ENCODE measurements at places on chromosomes 12 and 14.

DNA sequence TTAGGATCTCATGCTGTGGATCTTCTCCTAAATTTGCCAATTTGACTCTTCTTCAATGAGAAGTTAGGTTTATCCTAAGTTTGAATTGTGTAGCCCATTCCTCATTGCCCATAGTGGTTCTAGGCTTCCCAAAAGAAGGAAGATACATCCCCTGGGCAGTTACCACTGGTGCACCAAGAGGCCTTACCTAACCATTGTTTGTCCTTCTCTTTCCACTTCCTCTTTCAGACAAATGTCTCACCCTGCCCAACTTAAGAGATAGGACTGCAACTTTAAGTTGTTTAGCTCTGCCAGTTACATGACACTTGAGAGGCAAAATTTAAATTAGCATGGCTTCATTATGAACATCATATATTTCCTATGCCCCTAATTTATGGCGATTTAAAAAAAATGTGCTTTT lies 9.4 kb upstream of the KCNH3 start:
- H3K4me1 ChIP-seq, result no peaks in the 10 kb centered on the region
- H3K27ac ChIP-seq, result no peak overlapping the region
- H3K36me3 ChIP-seq, result peaks cover 20% of the 10 kb centered on the region
- H3K27me3 ChIP-seq, result peaks cover 1% of the 10 kb centered on the region

DNA sequence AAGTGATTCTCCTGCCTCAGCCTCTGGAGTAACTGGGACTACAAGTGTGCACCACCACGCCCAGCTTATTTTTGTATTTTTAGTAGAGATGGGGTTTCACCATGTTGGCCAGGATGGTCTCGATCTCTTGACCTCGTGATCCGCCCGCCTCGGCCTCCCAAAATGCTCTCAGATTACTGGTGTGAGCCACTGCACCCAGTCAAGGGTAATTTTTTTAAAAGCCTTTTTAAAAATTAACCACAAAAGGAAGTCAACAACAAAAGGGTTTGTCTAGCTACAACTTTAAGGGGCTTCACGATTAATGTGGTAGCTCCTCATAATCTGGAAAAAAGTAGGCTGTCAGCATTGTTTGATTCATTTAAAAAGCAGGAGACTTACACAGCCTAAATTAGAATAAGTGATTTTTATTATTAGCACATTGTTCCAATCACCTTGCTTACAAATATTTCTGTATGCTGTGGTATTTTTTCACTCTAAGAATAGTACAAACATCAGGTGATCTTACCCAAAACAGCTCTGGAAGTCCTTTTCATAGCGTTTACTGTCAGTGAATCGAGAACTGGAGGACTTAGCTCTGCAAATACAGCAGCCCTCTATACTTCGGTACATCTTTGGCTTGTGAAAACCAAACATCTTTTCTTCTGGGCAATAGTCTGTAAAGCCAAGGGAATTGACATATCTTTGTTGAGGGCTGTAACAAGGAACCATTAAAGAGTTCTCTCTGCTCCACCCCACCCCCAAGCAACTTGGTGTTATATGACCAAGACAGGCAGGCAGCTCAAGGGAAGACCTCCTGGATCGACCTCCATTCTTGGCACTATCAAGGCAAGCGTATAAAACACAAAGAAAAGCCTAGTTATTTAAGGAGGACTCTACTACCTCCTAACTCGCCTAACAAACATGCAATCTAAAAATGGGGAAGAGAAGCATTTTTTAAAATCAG lies 28.1 kb downstream of the SINHCAF start:
- H3K4me3 ChIP-seq, result no peak overlapping the region
- peaks cover 26% of the 10 kb centered on the region for H3K4me1 ChIP-seq
- H3K27ac ChIP-seq, result peak overlapping the region; percentile 73
- no peak for DNase-seq

- H3K27ac ChIP-seq, result no peak overlapping the region
- H3K4me3 ChIP-seq, result peak overlapping the region; percentile 80
- H3K27me3 ChIP-seq, result peaks cover 1% of the 10 kb centered on the region
- H3K4me1 ChIP-seq, result peaks cover 1% of the 10 kb centered on the region
- no peaks in the 10 kb centered on the region for H3K36me3 ChIP-seq
Measured at GRCh38 chr12:34218193-34219045, 196.1 kb downstream of the ALG10 start.

DNA sequence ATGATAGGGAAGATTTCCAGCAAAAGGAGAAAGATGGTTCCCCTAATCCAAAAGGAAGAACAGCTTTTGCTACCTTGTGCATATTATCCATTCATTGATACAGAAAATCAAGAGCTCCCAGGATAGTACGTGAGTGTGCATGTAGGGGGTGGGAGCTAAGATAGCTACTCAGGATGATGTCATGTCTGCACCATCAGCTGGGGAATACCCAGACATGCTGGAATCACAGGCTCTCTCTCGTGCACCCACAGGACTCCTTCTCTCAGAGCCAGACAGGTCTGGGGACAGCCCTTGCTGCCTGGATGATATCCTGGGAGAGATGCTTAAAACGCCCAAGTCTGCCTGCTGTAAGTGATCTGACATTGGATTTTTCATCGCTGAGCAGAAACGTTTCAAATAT lies 38.9 kb downstream of the FOXN3 start:
- DNase-seq, result no peak
- H3K4me1 ChIP-seq, result peaks cover 14% of the 10 kb centered on the region

DNA sequence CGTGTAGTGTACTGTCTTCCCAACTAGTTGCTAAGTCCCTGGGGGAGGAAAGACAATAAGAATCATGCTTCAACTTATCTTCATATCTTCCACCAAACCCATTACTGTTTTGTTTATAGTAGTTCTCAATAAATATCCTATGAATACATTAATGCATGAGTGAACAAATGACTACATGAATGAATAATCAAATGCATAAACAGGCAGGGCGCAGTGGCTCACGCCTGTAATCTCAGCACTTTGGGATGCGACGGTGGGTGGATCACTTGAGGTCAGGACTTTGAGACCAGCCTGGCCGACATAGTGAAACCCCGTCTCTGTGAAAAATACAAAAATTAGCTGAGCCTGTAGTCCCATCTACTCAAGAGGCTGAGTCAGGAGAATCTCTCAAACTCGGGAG lies 32.1 kb upstream of the NR2C1 start:
- no peaks in the 10 kb centered on the region for H3K27me3 ChIP-seq
- no peak overlapping the region for H3K4me3 ChIP-seq
- peaks cover 8% of the 10 kb centered on the region for H3K4me1 ChIP-seq
- no peak for DNase-seq

DNA sequence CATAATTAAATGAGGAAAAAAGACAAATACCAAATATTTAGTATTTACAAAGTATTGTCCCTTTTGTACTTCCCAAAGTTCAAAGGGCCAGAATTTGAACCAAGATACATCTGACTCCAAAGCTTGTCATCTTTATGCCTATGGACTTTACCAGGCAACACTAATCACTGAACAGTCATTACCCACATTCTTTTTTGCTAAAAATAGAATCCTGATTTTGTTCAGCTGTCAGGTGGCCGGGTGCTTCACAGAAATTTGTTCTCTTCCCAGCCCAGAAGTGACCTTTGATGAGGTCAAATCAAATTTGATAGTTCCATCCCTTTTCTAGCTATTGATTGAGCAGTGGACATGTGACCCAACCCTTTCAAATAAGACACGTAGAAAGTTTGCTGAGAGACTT lies 121.6 kb downstream of the LLPH start:
- no peak for DNase-seq
- no peaks in the 10 kb centered on the region for H3K36me3 ChIP-seq
- H3K27ac ChIP-seq, result no peak overlapping the region

DNA sequence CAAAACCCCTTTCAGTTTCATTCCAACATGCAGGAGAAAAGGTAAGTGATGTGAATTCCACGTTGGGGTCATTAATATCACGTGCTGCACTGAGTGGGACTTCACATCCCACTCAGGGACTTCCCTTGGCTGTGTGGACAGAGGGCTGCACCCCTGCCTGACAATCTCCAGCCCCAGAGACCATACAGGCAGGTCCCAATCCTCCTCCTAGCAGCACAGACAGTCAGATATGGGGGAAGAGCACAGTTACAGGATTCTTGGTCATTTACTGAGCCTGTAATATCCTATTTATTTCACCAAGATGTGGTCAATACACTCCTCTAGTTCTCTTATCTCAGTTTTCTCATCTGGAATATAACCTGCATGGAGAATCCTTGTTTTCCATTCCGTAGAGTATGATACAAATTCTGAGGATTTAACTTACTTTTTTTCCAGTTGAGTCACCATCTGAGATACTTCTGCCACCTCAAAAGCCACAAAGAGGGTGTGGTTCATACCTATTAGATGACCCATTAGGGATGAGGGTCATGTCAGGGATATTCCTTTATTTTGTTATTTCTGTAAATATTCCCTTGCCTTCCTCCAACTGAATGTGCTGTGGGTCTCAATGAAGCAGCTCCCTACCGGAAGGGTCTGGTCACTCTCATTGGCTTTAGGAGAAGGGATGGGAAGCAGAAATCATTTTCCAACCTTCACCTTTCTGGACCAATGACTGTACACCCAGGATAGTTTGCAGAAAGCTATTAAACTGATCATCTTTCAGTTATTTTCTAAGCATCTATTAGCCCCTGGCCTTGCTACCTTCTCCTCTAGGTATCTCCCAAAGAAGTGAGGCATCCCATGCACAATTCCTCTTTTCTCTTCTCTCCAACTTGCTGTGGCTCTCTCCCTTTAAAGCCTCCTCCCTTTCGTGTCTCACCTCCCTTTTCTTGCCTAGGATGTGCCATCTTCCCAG lies 43.0 kb upstream of the NTF3 start:
- no peak overlapping the region for H3K4me3 ChIP-seq
- no peaks in the 10 kb centered on the region for H3K36me3 ChIP-seq
- H3K4me1 ChIP-seq, result no peaks in the 10 kb centered on the region
- H3K27ac ChIP-seq, result no peak overlapping the region

DNA sequence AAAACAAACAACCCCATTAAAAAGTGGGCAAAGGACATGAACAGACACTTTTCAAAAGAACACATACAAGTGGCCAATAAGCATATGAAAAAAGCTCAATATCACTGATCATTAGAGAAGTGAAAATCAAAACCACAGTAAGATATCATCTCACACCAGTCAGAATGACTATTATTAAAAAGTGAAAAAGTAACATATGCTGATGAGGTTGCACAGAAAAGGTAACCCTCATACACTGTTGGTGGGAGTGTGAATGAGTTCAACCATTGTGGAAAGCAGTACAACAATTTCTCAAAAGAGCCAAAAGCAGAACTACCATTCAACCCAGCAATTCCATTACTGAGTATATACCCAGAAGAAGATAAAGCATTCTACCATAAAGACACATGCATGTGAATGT lies 18.2 kb downstream of the PDE6H start:
- peaks cover 3% of the 10 kb centered on the region for H3K27me3 ChIP-seq
- H3K36me3 ChIP-seq, result no peaks in the 10 kb centered on the region
- DNase-seq, result no peak
- H3K27ac ChIP-seq, result no peak overlapping the region
- no peak overlapping the region for H3K4me3 ChIP-seq
- H3K4me1 ChIP-seq, result peaks cover 32% of the 10 kb centered on the region

- H3K27me3 ChIP-seq, result no peaks in the 10 kb centered on the region
- DNase-seq, result peak; percentile 66
- peaks cover 32% of the 10 kb centered on the region for H3K4me1 ChIP-seq
Measured at GRCh38 chr14:22002860-22003284, 329.3 kb upstream of the OR4E1 start.

DNA sequence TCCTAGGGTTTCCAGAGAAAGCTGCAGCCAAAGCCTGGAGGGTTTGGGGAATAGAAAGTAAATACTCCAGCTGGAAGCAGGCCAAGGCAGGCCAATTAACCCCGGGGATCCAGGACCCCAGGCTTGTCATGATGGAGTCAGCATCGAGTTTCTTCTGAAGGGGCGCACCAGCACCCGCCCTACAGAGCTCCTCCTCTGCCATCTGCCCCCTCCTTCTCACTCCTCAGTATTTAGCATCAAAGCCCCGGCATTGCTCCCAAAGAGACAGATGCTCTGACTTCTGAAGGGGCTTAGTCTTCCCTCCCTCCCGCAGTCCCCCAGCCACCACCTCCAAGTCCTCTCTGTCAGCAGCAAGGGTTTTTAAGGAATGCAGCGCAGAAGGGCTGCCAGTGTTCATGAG lies 285.1 kb upstream of the NOS1 start:
- no peak overlapping the region for H3K27ac ChIP-seq
- no peaks in the 10 kb centered on the region for H3K4me1 ChIP-seq
- H3K27me3 ChIP-seq, result no peaks in the 10 kb centered on the region
- H3K4me3 ChIP-seq, result no peak overlapping the region
- DNase-seq, result no peak

- no peak overlapping the region for H3K4me3 ChIP-seq
- no peaks in the 10 kb centered on the region for H3K27me3 ChIP-seq
Measured at GRCh38 chr12:111443086-111443485, 37.4 kb downstream of the SH2B3 start.

GRCh38 chr12:54162741-54163140 lies 26.0 kb downstream of the SMUG1 start:
- H3K4me3 ChIP-seq, result no peak overlapping the region
- H3K36me3 ChIP-seq, result no peaks in the 10 kb centered on the region
- no peak for DNase-seq
- H3K27me3 ChIP-seq, result peaks cover 10% of the 10 kb centered on the region
- no peaks in the 10 kb centered on the region for H3K4me1 ChIP-seq

DNA sequence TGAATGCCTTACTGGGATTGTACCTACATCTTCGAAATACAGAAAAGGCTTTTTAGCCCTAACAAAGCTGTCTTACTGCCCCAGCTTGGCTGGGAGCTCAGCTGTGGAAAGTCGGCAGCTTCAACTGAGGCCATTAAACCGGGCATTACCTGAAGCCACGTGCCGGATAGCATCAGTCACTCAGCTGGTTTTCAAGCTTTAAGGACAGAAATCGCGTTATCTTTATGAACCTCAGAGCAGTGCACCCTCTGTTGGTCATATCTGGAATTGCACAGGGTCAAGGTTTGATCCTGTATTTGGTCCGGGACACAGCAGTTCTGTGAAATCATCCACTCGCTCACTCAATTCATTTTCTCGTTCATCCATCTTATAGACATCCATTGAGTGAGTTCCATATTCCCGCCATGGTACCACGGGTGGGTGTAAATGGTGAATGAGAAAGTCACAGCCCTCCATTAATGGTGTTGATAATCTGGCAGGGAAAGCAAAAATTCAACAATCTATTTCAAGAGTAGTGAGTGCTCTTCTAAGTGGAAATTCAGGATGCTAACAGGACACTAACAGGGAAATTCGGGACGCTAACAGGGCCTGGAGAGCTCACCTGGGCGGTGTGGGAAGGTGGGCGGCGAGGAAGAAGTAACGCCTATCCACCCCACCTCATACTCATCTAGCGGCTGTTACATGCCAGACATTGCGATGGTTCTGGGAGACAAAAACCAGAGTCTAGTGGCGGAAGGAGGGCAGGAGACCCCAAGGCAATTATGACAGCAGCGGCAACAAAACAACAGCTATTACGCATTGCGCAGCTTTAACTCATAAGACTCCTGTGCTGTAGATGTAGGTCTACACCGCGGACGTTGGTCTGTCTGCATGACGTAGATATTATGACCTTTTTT lies 60.6 kb upstream of the TCL1A start:
- DNase-seq, result peak; percentile 22
- H3K27ac ChIP-seq, result no peak overlapping the region
- no peaks in the 10 kb centered on the region for H3K4me1 ChIP-seq
- no peaks in the 10 kb centered on the region for H3K36me3 ChIP-seq

DNA sequence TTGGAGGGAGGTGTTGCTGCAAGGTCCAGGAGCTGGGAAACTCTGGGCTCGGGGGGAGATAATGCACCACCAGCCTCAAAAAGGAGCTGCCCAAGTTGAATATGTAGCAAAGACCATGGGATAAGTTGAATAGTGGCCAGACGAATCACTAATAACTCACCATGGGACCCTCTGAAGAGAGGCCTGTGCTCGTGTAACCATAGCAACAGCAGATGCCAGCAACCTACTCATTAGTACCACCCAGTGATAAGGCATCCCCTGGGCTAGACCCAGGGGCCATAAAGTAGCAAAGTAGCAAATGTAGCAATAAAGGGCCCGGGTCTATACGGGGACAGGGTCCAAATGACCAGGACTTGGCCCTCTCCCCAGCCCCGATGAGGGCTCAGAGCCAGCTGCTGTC lies 328.0 kb downstream of the DPF3 start:
- H3K4me3 ChIP-seq, result no peak overlapping the region
- no peak for DNase-seq
- H3K27me3 ChIP-seq, result peaks cover 29% of the 10 kb centered on the region
- no peak overlapping the region for H3K27ac ChIP-seq
